NCI-H187 (cell line): ENCODE measurements at places on chromosomes 3 and 15.

GRCh38 chr3:66500576-66501482, at the start of gene LRIG1:
Gene LRIG1, minus strand, starts transcription at chr3:66501022. Its CDS starts 615 bp downstream, at chr3:66500407.
- peak; percentile 73 for DNase-seq

DNA sequence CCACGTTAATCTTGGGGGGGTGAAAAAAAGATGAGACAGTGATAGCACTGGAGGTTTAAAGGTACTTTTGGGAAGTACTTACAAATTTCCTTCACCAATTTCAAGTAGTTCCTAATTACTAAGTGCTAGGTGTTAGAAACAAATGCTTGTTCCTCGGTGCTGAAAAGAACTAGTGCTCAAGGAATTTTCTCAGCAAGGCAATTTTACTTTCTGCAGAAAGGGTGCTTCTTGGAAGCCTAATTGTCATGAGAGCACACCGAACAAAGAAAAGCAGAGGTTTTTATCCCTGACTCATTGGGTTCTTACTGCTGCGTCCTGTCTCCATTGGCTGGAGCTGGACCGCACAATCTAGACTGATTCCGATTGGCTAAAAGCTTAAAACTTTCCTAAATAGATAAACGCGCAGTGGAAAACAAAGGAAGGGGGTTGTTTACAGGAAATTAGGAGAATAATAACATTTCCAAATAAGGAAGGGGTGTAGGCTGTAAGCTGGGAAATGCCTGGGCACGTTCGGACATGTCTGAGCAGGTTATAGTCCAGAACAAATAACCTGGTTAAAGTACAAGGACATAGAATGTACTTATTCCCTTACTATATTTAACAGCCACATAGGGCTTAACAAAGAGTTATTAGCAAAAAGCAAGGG, 49.6 kb downstream of the CHD2 start:
- no peak for DNase-seq

GRCh38 chr15:92817339-92817886, 82.7 kb upstream of the CHD2 start:
- peak; percentile 25 for DNase-seq

GRCh38 chr3:178568155-178568731, 32.0 kb downstream of the KCNMB2 start:
- DNase-seq, result no peak

DNA sequence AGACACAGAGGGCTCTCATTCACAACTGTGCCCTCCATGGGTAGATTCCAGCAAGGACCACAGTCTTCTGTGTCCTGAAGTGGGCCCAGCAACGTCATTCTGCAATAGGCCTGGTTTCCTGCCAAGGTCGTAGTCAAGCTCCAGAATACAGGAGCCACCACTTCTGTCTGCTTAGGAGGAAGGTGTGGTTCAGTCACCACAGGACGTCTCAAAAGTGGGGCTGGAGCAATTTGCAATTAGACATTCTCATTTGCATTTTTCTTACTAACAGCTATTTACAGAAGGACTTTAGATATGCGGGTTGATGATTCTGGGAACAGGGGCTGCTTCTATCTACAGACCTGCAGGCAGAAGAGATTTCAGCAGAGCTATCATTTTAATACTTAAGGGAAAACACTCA, 58.7 kb upstream of the MYRIP start:
- no peak for DNase-seq

- peak; percentile 59 for DNase-seq
Observed at GRCh38 chr3:120348065-120348990, 826 bp downstream of the LRRC58 start.
